ENCODE measurements at places on chromosomes 6 and 20.

GRCh38 chr6:112701201-112701600, 354.1 kb downstream of the RFPL4B start:
- DNase-seq, result no peak

- no peak for DNase-seq
Observed at GRCh38 chr6:33897189-33897780, 93.5 kb upstream of the MLN start.

GRCh38 chr6:150590446-150590845, 9.2 kb upstream of the PLEKHG1 start:
- DNase-seq, result no peak

DNA sequence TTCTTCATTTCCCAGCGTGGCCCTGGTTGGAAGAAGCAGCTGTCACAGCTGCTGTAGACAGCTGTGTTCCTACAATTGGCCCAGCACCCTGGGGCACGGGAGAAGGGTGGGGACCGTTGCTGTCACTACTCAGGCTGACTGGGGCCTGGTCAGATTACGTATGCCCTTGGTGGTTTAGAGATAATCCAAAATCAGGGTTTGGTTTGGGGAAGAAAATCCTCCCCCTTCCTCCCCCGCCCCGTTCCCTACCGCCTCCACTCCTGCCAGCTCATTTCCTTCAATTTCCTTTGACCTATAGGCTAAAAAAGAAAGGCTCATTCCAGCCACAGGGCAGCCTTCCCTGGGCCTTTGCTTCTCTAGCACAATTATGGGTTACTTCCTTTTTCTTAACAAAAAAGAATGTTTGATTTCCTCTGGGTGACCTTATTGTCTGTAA, 292.7 kb downstream of the ESR1 start:
- no peak for DNase-seq

DNA sequence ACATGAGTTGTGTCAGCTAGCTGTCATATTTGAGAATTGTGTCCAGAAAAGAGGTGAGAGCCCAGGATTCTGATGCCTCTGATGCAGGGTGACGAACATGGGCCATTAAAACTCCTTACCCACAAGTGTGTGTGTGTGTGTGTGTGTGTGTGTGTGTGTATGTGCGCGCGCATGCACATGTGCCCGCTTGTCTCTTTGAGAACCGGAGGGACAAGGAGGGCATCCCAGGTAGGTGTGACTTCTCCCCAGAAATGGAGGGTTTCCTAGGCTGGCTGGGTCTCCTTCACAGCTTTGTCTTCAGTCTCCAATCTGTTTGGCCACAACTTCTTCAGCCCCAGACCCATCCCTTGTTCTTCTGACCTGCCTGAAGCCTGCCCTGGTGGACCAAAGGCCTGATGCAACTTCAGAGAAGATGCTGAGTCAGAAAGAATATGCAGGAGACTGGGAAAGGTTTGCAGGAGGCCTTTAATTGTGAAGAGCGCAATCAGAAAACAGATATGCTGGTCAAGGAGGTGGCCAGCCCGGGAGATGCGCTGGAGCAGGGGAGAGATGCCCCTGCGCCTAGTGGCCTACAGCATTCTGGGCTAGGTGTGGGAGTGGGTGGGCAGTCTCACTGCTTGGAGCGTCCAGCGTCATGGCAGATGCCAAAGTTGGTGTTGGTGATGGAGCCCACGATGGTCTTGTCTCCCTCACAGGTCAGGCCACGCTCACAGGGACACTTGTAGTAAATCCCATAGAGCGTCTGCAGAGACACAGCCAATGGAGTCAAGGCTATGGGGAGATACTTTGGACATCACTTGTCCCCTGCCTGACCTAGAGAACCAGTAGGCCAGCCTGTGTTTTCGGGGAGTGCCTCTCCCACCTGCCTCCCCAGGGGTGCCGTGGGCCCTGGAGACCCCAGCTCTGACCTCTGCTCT, 2.3 kb downstream of the CLPS start:
- no peak for DNase-seq

DNA sequence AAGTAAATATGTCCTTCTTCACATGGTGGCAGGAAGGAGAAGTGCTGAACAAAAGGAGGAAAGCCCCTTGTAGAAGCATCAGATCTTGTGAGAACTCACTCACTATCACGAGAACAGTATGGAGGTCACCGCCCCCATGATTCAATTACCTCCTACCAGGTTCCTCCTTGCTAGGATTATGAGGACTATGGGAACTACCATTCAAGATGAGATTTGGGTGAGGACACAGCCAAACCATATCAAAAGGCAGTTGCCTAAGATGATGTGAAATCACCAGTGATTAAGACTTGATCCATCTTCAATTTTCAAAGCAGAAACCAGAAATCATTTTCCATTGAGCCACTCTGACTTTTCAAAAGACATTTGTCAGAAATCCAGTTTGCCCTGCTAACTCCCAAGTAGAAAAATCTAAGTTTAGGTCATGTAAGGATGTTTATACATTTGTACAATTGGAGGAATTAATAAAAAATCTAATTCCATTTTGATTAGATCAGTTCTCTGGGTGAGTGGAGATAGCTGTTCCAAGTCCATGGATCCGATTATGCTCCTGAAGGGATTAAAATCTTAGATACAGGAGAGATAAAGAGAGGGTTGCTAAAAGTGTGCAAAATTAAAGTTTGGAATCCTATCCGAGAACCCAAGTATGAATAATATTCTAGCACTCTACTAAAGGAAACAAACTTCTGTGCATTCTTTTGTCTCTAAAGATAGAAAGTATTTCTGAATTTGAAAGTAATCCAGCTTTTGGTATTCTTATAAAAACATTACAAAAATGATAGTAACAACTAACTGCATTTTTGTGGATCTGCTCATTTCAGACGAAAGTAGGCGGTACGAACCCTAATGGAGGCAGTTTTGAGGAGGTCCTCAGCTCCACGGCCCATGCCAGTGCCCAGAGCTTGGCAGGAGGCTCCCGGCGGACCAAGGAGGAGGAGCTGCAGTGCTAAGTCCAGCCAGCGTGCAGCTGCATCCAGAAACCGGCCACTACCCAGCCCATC, 39.5 kb downstream of the HDDC2 start:
- no peak for DNase-seq

GRCh38 chr6:16168858-16169257, 40.0 kb downstream of the MYLIP start:
- no peak for DNase-seq

DNA sequence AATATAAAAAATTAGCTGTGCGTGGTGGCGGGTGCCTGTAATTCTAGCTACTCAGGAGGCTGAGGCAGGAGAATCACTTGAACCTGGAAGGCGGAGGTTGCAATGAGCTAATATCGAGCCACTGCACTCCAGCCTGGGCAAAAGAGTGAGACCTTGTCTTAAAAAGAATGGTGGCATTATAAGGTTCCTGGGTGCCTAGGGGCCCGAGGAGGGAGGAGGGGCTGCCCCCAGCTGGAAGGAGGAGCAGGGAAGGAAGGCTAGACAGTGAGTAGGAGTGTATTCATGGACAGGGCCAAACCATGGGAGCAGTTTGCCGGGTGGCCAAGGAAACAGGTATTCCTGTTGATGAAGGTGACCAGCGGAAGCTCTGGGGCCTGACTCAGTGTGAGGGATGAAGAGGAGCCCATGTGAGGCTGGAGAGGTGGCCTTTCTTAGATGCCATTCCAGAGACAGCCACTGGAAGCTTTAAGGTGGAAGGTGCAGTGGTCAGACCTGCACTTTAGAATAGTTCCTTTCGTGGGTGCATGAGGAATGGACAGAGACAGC, 24.2 kb downstream of the MANBAL start:
- no peak for DNase-seq

- DNase-seq, result no peak
Observed at GRCh38 chr20:20680991-20681508, 31.4 kb downstream of the RALGAPA2 start.

DNA sequence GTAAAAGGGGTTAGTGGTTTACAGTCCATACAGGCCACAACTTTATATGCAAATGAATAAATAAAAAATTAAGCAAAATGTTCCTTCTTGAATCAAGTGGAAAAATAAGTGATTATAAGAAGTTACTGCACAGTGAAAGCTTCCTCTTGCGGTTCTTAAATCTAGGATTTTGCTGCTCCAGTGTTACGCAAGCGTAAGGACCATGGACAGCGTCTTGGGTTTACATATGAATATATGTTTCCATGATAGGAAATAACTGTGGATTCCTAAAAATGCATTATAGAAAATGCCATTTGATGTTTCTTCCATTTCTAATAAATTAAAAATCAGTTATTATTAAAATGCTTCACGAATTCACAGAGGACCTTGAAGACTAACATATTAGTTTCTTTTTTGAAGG, 176.6 kb upstream of the POU3F2 start:
- peak; percentile 11 for DNase-seq

GRCh38 chr6:22513667-22514066, 55.7 kb upstream of the HDGFL1 start:
- DNase-seq, result no peak

DNA sequence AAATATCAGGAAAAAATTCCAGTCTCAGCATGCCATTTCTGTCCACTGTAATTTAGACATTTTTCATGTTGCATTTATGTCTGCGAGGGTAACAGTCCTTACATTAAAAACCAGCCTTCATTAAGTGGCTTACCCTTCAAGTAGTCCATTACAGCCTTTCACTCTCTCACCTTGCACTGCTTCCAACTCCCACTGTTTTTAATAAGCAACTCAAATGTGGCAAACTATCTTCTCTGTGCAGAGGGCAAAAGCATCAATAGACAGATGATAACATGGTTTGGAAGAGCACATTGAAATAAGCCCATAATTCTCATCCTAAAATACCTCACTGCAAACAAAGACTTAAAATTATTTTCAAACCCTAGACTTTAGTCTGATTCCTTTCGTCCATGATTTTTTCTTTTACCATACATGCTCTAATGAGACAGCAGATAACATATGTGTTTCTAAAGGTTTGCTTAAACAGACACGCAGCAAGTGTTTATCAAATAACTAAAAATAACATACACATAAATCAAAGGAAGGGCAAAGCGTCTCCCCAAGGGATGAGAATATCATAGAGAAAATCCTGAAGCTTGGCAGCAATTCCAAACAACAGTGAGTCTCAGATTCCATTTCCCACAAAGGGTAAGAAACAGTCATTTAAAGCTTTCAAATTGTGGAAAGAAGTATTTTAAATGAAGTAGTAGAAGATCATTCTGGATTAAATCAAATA, 130.4 kb downstream of the PTPRK start:
- no peak for DNase-seq

GRCh38 chr6:150310539-150310938, 58.3 kb upstream of the IYD start:
- DNase-seq, result no peak

All from urinary bladder (tissue), 4 donors.